ENCODE measurements at places on chromosomes 12 and 14.
A peak's percentile ranks its signal among the peaks of the same experiment; 100 is the strongest.

GRCh38 chr14:70641548-70642302 lies at the start of gene TTC9:
TSS of gene TTC9 (plus strand) at chr14:70641916. CDS start at chr14:70642130, 214 bp downstream.
- DNase-seq: no peak

DNA sequence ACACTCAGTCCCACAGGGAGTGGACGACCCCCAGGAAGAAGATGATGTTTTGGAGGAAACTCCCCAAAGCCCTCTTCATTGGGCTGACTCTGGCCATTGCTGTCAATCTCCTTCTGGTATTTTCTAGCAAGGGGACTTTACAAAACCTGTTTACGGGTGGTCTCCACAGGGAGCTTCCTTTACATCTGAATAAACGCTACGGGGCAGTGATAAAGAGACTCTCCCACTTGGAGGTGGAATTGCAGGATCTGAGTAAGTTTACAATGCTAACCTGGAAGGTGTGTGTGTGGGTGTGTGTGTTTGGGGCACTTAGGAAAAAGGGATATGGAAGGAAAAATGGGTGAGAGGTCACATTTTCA lies 416 bp downstream of the GALNT8 start:
- DNase-seq: no peak

DNA sequence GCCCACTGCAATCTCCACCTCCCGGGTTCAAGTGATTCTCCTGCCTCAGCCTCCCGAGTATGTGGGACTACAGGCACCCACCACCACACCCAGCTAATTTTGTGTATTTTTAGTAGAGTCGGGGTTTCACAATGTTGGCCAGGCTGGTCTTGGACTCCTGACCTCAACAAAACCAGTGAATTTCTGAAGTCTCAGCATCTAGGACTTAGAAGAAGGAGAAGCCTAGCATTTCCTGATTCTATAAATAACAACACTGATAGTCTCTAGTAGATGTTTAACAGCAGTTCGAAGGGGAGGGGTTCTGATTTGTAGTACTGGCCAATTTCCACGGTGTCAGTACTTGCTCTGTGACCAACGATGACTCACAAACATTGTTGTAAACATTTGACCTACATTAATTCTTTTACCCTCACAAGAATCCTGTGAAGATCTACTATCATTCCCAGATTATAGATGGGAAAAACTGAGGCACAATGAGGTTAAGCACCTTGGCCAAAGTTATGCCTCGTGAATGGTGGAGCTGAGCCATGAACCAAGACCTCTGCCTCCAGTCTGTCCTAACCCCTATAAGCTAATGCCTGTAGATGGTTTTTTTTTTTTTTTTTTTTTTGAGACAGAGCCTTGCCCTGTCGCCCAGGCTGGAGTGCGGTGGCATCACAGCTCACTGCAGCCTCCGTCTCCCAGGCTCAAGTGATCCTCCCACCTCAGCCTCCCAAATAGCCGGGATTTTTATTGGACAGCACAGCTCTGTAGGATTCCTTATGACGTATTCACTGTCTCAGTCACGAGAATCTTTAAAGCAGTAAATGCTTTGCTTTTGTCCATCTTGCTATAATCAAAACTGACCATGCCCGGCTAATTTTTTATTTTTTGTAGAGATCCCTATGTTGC lies 5.2 kb downstream of the P2RX4 start:
- no peak for DNase-seq

- DNase-seq: no peak
Observed at GRCh38 chr12:121719926-121720414, 7.4 kb downstream of the TMEM120B start.

DNA sequence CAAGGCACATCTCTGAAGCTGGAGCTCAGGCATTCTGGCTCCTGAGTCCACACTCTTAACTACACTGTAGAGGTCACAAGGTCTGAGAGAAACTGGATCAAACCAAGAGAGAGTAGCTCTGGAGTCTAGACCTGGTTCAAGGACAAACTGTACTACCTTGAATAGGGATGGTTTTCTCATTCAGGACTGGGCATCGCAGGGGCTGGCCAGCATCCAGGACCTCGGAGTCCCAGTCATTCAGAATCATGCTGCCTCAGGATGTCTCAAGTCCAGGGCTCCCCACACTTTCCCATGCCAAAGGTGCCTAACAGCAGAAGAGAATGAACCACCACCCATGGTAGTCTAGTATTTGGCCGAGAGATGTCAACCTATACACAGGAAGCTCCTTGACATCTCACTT lies 13.1 kb upstream of the PLEKHD1 start:
- no peak for DNase-seq

GRCh38 chr14:22545842-22546721 lies 42.9 kb downstream of the DAD1 start:
- DNase-seq: no peak

DNA sequence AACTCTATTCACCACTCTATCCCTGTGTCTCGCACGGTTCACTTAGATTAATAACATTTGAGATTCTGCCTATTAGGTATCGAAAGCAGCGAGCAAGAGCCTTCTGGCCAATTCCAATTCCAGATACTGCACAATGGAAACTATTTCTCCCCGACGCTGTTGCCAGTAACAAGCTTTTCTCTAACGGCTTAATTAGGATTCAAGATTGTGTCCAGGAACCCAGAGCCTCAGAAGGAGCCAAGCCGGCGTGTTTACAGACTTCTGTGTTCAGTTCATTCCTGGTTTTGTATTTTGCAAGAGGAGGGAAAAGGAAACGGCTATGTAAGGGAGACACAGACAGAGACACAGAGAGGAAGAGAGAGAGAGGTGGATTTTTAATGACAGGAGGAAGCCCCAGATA lies 185.6 kb downstream of the DICER1 start:
- DNase-seq: peak; percentile 91

DNA sequence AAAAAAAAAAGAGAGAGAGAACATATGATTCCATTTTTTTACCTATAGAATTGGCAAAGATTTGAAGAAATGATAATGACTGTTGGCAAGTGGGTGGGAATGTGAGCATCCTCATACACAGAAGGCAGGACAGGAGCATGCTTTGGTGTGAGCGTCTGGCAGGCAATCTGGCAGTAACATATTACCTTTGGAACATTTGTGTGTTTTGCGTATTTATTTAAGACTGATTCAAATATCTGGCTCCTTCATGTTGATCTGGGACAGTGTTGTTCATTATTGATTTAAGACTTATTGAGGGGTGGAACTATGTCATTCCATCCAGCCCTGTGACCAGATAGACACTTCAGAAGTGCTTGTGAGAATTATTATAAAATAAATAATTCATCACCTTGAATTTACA lies 53.1 kb downstream of the PPP1R36 start:
- no peak for DNase-seq

- no peak for DNase-seq
Observed at GRCh38 chr12:94690198-94690771, 39.9 kb upstream of the TMCC3 start.

DNA sequence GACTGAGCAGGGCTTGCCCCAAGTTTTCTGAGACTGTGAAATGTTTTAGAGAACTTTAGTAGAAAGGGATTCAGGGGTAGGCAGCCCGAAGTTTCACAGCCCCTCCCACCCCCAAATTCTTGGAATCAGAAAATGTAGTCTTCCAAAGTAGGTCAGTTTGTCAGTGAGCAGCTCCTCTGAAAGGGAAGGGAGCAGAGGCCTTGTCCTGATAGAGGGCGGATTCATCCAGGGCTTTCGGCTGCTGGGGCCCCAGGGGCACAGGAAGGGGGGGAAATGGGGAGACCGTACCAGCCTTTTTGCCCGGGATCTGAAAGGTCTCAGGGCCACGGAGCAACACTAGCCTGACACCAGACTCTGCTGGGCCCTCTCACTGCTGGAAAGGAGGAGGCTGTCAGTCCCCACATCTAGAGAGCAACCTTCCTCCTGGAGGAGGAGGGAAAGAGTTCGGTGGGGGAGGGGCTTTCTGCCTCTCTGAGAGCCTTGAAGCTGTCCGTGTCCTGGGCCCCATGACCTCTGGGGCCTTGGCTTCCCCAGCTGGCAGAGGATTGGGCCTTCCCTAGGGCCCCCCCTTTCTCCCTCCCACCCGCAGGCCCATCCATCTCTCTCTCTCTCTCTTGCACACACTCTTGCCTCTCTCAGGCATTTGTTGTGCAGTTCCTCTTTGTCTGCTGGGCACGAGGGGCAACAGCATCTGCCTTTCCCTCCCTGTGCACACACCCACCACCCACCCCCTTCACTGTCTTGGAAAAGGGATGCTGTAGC lies at the start of gene IKZF4:
IKZF4 (plus strand) TSS at position 621 of the 762 bp plus-strand sequence. CDS start 451 bp downstream, outside the sequence.
- peak; percentile 79 for DNase-seq

- DNase-seq: no peak
Observed at GRCh38 chr12:57129321-57129842, 1.1 kb downstream of the LRP1 start.
